ENCODE measurements at places on chromosomes 7 and 10.

DNA sequence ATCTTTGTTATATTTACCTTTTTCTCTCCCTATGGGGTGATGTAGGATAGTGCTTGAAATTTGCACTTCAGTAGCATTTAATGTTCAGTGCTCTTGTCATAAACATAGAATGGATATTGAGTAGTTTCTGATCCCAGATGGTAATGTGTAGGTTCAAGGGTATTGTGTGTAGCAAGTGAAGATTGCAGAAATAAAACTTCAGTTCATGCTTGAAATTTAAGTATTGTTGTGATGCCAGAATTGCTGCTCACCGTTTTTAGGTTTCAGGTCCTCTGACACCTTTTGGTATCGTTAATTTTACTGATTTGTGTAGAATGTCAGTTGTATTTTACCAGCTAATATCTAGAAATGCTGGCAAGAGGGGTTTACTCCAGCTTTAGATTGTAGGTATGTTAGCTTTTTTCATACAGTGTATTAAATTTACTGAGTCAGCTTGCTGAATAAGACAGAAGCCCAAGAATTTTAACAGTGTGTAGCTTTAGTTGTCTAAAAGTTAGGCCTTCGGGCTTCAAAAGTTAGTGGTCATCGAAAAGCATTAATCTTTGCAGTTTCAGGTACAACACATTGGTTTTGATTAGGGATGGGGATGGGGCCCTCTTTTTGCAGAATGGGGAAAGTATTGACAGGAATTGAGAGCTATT lies 1.9 kb downstream of the PTEN start:
- no peak for DNase-seq

GRCh38 chr10:76885816-76886215 lies 751.8 kb downstream of the KCNMA1 start:
- no peak for DNase-seq

GRCh38 chr10:63164166-63164623 lies 31.1 kb downstream of the NRBF2 start:
- DNase-seq, result no peak

GRCh38 chr7:87608431-87608830 lies 7.7 kb upstream of the ABCB1 start:
- DNase-seq, result no peak

- no peak for DNase-seq
Observed at GRCh38 chr10:59234194-59234593, 57.8 kb downstream of the PHYHIPL start.

GRCh38 chr7:91082852-91083495 lies 181.3 kb upstream of the FZD1 start:
- no peak for DNase-seq

DNA sequence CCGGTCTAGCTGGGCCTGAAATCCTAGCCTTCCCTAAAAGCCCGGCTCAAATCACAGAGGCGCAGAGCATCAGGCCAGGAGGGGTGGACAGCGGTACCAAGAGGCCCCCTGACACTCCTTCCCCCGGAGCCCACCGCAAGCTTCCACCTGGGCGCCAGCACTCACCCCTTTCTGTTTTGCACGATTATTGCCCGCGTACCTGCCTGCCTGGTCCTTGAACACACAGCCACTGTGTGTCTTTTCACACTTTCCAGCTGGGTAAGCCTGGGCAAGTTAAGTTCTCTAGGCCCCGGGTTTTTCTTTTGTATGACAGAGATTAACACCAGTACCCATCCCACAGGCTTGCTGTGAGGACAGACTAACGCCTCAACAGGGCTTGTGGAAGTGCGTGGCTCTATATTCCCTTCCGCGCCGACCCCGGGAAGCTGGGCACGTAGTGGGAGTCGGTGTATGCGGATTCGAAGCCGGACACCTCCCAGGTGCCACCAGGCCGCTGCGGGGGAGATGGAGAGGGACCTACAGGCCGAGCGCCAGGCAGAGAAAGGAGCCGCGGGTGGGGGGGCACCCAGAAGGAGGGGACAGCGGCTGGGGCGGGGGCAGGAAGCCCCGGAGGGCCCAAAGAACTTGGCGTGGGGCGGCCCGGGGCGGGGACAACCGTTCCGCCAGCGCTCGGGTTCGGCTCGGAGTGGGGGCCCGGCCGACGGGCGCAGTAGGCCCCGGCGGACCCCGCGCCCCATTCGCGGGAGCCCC lies 792 bp downstream of the ZNF746 start:
- peak; percentile 32 for DNase-seq

- DNase-seq, result no peak
Observed at GRCh38 chr10:71750124-71750841, 23.0 kb downstream of the VSIR start.

DNA sequence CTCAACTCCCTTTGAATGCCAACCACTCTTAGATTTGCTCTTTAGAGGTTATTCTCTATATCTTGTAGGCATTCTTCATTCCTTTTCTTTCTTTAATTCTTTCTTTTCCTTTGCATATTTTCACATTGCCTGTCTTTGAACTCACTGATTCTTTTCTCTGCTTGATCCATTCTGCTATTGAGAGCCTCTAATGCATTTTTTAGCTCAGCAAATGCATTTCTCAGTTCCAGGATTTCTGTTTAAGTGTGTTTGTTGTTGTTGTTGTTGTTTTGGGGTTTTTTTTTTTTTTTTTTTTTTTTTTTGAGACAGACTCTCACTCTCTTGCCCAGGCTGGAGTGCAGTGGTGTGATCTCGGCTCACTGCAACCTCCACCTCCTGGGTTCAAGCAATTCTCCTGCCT lies 71.6 kb downstream of the FBXL13 start:
- DNase-seq, result no peak

- no peak for DNase-seq
Observed at GRCh38 chr10:55329796-55330195, 528.8 kb upstream of the PCDH15 start.

- no peak for DNase-seq
Observed at GRCh38 chr10:3293581-3294431, 121.2 kb upstream of the PITRM1 start.

DNA sequence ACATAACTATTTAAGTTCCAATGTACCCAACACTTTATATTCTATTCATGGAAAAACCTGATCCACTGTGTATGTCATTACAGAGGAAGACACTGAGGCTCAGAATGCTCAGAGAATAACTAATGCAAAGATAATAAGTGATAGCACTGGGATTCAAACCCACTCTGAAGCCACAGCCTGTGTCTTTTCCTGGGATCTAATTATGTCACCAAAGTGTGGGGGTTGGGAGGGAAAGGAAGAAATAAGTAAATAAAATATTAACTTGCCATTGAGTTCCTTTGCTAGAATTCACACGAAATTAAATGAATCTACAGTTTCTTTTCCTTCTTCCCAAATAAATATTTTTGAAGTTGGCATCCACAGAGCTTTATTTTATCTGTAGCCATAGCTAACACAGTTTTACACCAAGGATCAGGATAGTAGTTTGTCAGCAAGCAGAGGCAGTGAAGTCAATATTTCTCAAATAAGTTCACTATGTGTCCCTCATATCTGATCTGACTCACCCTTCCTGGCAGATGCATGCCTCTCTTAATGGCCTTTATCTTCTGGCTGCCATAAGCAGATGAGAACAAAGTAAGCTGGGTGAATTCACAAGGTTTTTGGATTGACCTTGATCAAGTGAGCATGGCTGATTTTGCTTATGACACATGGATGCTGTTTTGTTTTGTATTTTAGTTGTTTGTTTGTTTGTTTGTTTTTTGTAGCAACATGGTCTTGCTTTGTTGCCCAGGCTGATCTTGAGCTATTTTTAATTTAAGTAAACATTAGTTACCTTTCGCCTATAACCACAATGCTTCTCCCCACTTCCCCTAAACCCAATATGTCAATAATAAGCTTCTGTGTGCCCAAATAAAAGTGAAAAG lies 6.3 kb downstream of the RAPGEF5 start:
- DNase-seq, result no peak

- DNase-seq, result no peak
Observed at GRCh38 chr10:42987121-42987541, 89.7 kb upstream of the RET start.

- DNase-seq, result no peak
Observed at GRCh38 chr10:118810796-118811505, 56.2 kb upstream of the CACUL1 start.
